Gastrocnemius medialis (tissue), 4 donors: ENCODE measurements at places on chromosomes 4 and X.

GRCh38 chrX:446245-446644 lies 59.5 kb upstream of the PPP2R3B start:
- DNase-seq: no peak

- DNase-seq: no peak
Measured at GRCh38 chr4:116374815-116375214, 710.6 kb downstream of the TRAM1L1 start.

- no peak for DNase-seq
Measured at GRCh38 chrX:153935326-153935851, 552 bp upstream of the NAA10 start.

DNA sequence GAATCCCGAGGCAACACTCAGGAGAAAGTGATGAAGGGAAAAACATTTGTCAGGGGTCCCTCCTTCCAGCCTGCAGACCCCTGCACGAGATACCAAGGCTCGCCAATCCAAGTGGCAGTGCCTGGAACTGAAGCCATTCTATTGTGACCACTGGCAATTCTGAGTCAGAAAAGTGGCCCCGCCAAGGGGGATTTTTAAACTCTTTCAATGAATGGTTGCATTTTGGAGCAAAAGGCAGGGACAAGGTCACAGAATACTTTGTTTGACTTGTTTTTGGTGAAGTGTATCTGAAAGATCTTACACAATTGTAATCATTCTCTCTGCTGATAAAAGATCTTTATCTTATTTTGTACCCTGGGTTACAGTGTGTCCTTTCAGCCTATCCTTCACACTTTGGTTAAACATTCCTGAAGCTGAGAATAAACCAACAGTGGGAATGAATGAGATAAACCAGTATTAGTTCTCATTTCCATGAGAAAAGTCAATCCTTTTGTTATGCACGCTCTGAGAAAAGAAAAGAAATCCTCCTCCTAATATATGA lies 115.9 kb upstream of the PDLIM3 start:
- DNase-seq: no peak

DNA sequence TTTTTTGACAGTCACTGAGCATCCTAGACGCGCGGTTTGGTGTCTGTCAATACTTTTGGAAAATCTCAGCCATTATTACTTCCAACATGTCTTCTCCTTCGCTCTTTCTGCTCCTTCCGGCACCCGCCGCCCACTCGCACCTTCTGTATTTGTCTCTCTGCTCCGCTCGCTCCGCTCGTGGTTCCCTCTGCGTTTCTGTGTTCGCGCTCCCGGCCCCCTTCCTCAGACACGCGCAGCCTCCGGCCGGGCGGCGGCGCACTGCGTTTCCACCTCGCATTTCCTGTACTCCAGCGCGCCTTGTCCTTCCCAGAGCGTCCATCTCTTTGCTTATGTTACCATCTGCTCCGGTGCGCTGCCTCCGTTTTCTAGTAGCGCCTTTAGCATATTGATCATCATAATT lies 21.1 kb downstream of the PDE6B start:
- no peak for DNase-seq

- no peak for DNase-seq
Measured at GRCh38 chrX:70176938-70177533, at the start of gene DGAT2L6. DGAT2L6 (plus strand) TSS chrX:70177483; CDS start chrX:70177583, 100 bp downstream.

- no peak for DNase-seq
Measured at GRCh38 chr4:89099034-89099433, 12.3 kb upstream of the TIGD2 start.

GRCh38 chrX:19897091-19897490 lies 9.7 kb upstream of the SH3KBP1 start:
- no peak for DNase-seq

DNA sequence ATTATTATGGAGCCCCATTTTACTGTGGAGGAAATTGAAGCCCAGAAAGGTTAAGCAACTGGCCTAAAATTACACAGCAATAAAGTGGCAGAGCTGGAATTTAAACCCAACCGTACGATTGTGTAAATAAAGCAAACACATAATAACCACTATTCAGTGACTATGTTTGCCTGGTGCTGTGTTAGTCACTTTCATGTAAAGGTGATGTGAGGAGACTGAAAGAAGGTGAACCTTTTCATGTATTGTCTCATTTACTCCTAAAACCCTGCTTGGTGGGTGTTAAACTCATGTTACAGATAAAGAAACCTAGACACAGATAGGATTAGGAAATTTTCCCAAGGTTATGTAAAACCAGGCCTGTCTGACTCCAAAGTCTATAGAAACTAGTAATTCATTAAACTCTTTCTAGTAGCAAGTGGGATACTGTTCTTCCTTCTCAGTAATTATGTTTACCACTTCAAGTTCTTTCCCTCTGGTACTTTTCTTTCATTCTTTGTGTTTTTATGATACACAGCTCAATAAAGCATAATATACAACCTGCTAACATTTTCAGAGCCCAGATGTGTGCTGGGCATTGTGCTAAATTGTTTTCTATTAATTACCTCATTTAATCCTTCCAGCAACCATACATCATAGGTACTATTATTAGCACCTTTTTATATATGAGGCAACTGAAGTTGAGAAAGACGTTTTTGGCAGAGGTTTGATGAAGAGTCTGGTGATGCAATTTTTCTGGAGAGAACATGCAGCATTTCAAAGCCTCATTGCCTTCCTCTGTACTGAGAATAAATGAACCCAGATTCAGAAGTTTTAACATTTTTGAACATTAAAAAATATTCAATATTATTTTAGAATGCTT lies 202.7 kb downstream of the SPRY1 start:
- no peak for DNase-seq

DNA sequence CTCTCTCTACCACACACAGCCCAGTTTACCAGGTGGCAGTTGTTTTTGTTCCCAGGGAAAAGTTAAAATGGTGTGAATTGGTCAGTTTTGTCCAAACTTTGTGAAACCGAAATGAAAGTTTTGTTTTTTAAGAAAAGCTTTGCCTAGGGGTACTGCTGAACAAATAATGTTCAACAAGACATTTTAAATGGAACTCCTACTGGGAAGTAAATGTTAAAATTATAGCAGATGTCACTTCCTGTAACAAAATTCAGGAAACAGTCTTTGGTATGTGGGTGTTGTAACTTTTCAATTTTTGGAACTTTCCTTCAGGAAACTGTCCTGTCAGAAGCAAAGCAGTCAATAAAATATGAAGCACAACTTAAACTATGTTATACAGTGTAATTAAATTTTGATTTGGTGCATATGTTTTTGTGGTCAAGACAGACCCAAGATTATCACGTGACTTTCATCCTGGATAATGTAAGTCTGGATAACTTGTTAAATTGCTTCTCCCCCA lies 79.5 kb downstream of the AFF1 start:
- DNase-seq: no peak

DNA sequence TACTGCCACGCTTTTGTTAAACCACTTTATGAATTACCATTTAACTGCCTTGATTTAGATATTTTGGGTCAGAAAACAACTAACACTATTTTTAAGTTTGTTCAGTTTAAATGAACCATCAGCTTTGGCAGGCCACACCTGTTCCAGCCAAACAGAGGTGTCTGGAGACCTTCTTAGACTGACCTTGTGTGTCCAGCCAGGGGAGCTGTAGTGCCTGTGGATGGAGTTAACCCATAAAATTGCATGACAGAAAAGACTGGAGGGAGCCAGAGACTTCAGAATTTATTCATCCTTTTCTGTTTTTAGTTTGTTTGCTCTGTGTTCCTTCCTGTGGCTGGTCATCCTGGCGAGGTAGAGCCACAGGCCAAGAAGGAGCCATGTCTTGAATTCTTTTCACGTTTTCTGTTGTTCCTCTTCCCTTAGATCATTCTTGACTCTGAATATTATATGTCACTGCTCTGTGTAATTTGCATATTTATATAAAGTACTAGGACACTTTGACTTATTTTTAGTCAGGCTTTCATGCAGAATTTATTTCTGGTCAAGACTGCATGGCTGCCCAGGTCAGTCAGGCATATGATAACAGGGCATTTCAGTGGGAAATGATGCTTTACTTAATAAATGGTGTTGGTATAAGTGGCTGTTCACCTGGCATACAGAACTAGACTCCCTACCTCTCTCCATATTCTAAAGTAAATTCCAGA lies 26.7 kb downstream of the HERC3 start:
- no peak for DNase-seq

GRCh38 chr4:121885115-121885514 lies 14.8 kb upstream of the BBS7 start:
- no peak for DNase-seq

- DNase-seq: no peak
Measured at GRCh38 chrX:12412561-12412960, 274.3 kb downstream of the FRMPD4 start.

DNA sequence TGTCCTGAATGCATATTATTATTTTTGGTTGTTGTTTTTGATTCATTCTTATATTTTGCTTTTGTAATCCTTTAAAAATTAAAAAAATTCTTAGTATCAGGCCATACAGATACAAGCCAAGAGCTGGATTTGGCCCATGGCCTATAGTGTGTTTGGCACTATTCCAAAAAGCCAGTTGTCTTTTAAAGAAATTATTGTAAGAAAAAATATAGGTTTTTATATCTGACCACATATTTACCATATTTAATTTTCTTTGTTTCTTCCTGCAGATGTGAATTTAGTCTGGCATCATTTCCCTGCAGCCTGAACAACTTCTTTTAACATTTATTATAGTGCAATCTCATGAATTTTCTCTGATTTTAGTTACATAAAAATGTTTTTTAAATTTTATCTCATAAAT lies 652.8 kb upstream of the NR3C2 start:
- no peak for DNase-seq

DNA sequence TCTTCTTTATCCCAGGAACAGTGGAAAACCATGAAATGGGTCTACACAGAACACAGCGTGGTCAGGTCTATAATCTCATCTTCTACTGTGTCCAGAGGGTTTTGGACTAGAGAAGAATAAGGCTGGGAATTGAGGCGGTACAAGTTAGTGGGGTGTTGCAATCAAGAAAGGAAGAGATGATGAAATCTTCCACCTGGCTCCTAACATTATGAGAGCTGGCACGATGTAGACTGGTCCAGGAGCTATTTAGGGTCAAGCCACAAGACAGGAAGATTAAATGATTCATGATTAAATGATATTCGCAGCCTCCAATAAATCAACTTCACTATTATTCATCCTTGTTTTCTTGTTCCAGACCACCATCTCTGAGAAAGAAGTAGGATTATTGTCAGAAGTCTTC lies 88.0 kb downstream of the ARSF start:
- no peak for DNase-seq

GRCh38 chrX:13452283-13452682 lies 117.1 kb upstream of the EGFL6 start:
- DNase-seq: no peak

- DNase-seq: no peak
Measured at GRCh38 chr4:145511913-145512522, 30.4 kb downstream of the SMAD1 start.

DNA sequence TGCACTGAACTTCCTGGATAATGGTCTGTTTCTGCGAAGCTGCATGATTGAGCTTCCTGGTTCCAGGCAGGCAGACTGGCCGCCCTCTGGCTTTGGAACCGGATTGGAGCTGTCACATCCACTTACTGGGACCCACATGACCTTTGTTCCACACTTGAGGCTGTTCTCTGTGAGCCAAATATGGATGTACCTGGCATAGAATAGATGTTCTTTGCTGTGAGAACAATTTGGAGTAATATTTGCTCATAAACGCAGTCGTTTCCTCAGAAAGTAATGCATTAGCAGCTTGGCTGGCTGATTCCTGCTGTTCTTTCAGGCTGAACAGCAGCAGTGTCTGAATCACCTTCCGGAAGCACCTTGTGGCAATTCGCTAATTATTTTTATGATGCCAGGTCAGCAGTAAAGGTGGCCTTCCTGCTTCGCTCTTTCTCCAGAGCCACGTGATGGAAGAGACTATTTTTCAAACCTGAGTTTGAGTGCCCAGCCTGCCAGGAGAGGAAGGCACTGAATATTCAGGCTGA lies 78.1 kb upstream of the BOD1L1 start:
- DNase-seq: no peak

DNA sequence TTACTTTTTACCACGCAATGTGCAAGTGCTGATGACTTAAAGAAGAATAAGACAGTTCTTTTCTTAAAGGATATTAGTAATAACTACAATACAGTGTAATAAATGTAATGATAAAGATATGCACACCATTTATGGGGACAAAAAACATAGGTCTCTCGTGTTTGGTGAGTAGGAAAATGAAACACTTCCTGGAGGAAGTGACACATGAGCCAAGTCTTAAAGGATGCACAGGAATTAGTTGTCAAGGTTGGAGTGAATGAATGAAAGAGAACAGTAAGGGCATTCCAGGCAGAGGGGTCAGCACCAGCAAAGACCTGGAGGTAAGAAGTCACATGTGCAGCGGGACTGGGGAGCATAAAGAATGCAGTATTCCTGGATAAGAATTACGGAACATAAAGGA lies 112.7 kb downstream of the SH3RF1 start:
- DNase-seq: no peak

DNA sequence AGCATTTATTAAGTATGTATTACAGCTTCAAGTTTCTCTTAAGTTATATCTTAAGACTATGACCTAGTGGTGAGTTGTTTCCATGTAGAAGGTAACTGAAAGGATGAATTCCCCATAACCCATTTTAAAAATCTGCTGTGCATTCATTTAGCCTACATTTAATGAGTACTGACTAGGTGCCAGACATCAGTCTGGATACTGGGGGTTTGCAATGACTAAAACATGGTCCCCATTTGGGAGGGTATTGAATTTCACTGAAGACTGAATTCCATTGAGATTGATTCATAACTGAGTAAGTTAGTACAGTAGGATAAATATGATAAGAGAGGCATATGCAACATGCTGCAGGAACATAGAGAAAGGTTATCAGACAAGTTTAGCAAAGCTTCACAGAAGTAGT lies 241.5 kb downstream of the FRAS1 start:
- DNase-seq: no peak

GRCh38 chrX:3263681-3264126 lies 82.7 kb downstream of the MXRA5 start:
- DNase-seq: no peak

DNA sequence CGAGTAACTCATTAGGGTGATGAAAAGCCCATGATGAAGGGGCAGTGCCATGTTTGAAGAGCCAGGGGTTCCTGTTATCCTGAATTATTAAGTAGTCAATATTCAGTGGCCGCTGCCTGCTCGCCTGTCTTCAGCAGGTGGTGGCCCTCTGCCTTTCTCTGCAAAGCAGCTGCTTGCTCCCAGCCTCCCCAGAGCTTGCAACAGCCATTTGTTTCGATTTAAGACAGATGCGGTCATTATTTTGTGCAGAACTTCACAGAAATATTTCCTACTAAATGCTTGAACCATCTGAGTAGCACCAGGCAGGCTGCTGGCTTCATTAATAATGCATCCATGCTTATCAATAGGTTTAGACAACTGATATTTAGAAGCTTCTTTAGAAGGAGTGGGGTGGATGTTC lies 104.3 kb upstream of the TTC29 start:
- no peak for DNase-seq

GRCh38 chr4:12446657-12447185 lies 1018.0 kb upstream of the HS3ST1 start:
- DNase-seq: no peak

- no peak for DNase-seq
Measured at GRCh38 chr4:46844325-46844917, 64.6 kb downstream of the COX7B2 start.

GRCh38 chrX:135737366-135738071 lies 24.1 kb downstream of the CT45A1 start:
- no peak for DNase-seq

- DNase-seq: no peak
Measured at GRCh38 chrX:121455890-121456289, 408.5 kb downstream of the GLUD2 start.

GRCh38 chr4:141804836-141805235 lies 168.5 kb downstream of the IL15 start:
- DNase-seq: no peak

GRCh38 chrX:154327038-154327820 lies 31.6 kb downstream of the TKTL1 start:
- no peak for DNase-seq

- no peak for DNase-seq
Measured at GRCh38 chr4:165293061-165293460, 34.4 kb upstream of the MSMO1 start.
